Activated CD4-positive, alpha-beta T cell treated with anti-CD3 and anti-CD28 coated beads for 36 hours (primary cell): ENCODE measurements at places on chromosomes 3 and 15.

- no peak for DNase-seq
Observed at GRCh38 chr15:36748366-36749115, 169.1 kb downstream of the CDIN1 start.

DNA sequence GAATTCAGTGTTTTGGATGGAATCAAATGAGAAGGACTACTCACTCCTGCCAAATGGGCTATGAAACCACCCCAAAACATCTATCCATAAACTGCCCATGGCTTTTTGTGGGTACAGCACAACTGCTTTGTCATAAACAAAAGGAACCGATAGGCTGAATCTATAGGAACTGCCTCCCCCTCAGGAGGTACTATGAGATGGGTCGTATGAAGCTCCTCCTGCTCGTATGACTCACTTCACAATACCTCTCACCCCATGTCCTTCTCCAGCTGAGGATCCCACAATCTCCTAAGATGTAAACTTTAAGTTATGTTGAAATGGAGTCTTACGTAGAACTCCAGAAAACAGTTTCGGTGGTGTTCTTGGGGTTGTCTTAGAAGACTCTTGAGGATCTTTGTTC is 129.9 kb upstream of the SAMMSON start:
- DNase-seq: no peak

DNA sequence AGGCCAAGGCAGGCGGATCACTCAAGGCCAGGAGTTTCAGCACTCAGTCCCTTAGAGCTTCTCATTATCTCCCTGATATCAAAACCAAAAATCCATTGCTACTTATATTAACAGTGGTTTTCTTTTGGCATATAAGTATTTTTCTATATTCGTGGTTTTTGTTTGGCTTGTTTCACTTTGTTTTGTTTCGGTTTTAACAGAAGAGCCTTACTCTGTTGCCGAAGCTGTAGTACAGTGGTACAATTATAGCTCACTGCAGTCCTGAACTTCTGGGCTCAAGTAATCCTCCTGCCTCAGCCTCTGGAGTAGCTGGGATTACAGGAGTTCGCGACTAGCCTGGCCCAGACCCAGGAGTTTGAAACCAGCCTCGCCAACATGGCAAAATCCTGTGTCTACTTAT is 42.5 kb upstream of the ARHGEF26 start:
- DNase-seq: no peak

DNA sequence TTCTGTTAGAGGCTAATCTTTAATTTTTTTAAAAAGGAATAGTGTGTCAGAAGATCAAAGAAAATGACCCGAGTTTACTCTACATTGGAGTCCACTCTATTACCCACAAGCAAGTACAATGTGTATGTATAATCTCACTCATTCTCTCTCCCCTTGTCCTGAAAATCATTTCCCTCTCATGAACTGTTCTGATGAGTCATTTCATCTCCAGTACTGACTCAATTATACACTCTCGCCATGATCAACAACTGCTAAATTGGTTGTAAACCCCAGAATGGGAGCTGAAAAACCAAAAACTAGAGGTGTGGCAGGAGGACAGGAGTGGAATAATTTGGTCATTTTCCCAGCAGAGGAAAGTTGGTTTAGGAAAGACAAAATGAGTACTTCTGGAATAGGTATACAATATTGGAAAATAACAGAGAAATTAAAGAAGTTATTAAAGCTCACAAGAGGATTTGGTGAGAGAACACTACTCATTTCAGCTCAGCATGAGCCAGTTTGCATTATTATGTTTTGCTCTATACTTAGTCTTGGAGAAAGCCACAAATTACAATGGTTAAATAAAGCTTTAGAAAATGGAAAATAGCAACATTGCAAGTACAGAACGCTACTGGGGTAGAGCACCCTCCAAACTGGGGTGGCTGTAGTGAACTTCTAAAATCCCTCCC is 144.3 kb upstream of the PFN2 start:
- no peak for DNase-seq

GRCh38 chr3:13069495-13069894 is 3.7 kb downstream of the IQSEC1 start:
- DNase-seq: peak; percentile 78

DNA sequence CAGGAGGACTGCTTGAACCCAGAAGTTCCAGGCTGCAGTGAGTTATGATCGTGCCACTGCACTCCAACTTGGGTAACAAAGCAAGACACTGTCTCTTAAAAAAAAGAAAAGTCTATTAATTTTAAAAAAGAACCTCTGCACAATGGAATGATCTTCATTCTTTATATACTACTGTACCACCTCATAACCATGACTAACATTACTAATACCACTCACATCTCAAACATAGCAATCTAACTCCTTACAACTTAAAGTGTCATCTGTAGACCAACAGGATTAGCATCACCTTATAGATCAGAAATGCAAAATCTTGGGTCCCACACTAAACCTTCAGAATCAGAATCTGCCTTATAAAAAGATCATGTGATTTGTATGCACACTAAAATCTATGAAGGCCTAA is 48.8 kb upstream of the MAP4 start:
- DNase-seq: no peak

DNA sequence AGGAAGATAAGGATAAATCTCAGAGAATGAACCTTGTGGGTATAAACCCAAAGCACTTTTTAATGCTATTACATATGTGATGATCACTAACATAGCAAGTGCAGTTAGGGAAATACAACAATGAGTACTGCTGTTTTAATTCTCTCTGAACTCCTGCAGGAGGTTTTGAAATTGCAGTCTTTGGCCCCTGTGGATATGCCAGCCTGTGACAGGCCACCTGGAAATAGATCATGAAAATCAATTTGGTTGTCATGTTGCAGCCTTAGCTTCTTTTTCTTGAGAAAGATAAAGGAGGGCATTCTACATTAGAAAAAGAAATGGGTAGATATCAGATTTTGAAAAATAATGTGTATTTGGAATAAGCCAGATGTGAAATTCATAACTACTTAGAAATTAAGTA is 103.6 kb downstream of the RSRC1 start:
- DNase-seq: no peak

GRCh38 chr3:141112686-141113297 is 61.6 kb downstream of the SPSB4 start:
- no peak for DNase-seq

DNA sequence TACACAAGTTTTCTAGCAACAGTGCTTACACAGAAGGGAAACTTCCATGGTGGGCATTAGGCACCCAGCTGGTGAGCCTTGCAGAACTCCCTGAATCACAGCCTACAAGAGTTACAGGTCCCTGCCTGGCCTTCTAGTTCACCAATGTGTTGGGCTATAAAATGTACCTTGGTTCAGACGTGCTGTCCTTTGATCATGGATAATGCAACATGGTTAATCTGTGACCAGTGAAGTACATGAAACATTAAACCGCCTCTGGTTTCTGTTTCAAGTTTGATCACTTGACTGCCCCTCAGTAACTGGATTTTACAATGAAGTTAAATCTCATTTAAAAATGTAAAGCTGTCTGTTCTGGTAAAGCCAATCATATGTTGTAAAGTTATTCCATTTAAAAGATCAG is 51.8 kb downstream of the FMN1 start:
- no peak for DNase-seq

DNA sequence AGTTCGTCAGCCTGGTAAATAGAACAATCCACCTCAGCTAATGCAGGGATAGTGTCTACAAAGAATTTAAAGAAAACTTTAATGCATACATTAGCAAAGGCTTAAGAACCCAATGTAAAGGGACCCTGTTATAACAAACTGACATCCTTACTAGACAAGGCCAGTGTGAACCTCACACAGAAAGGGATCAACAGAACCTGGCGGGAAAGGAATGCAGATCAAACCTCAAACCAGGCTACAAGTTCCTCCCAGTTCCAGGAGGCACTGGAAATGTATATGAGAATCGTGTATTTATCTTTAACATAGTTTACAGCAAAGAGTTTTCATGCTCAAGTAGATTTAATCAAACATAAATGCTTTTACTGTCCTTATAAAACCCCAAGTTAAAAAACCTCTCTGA is 37.6 kb upstream of the ATP11B start:
- DNase-seq: no peak

DNA sequence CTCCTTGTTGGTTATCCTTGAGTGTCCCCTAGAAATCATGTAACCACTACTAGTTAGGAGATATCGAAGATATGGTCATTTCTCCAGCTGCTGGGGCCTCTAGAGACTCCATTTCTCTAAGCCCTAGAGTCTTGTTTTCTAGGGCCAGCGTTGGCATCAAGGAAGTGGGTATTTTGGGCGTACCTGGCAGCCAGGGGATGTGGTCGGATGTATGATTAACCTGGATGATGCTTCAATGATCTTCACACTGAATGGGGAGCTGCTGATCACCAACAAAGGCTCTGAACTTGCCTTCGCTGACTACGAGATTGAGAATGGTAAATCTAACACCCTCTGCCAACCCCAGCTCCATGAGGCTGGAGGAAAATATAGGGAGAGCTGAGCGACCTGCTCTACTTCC is 325.5 kb downstream of the RYR3 start:
- DNase-seq: no peak

GRCh38 chr3:194995922-194996321 is 275.0 kb downstream of the XXYLT1 start:
- DNase-seq: no peak

- DNase-seq: no peak
Observed at GRCh38 chr3:83065851-83066460, 1304.5 kb upstream of the GBE1 start.

- DNase-seq: no peak
Observed at GRCh38 chr3:42667096-42667522, 13.6 kb downstream of the ZBTB47 start.

DNA sequence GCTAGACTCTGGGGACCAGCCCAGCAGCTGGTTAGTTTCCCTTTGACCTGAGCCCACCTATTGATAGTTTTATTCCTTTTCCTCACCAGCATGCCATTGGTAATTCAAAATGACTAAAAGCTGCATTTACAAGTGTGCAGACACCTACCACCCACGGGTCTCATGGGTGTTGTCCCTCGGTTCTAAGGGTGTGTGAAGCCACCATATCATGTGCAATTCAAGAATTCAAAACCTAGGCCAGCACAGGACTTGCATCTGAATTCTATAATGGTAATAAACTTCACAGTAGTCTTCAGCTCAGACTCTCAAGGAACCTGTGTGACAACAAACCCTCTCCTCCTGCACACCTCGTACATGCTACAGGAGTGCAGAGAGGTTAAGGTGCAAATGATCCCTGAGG is 55.3 kb downstream of the NTRK3 start:
- no peak for DNase-seq

DNA sequence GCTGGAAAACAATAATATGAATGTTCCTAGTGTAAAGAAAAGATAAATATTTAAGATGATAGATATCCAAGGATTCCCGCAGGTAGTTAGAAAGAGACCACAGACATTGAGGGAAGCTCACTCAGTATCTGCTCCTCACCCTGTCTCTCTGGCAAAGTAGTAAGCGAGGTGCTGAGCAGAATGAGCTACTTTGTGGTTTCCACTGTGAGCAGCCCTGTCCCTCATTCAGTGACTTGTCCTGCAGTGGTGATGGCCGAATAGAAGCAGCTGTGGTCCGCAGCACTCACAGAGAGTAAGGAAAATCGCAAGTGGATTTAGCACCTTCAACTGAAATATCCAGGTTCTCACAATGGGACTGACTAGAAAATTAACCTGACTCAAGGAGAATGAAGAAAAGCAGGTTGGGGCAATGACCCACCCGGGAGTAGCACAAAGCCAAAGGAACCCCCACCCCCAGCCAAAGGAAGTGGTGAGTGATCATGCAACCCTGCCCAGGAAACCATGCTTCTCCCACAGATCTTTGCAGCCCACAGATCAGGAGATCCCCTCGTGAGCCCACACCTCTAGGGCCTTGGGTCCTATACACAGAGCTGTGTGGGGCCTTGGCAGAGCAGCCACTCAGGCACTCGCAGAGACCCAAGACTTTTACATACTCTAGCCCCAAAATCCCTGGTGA is 21.8 kb upstream of the SLC25A38 start:
- DNase-seq: peak; percentile 62

GRCh38 chr3:45224824-45225464 is 1.1 kb downstream of the TMEM158 start:
- peak; percentile 60 for DNase-seq

- no peak for DNase-seq
Observed at GRCh38 chr3:187610981-187611511, 59.1 kb downstream of the SST start.

DNA sequence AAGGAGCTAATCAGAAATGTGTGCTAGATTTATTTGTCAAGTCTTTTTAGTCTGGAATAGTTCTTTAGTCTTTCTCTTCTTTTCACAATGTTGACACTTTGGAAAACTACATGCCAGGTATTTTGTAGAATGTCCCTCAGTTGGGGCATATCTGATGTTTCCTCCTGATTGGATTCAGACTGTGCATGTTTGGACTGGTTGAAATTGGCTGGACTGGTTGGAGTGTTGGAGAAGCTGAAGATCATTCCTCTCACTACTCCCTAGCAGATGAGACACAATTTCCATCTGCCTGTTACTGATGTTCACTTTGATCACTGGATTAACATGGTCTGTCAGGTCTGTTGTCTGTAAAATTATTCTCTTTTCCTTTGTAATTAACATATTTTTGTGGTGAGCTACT is 3.7 kb downstream of the NME9 start:
- no peak for DNase-seq

DNA sequence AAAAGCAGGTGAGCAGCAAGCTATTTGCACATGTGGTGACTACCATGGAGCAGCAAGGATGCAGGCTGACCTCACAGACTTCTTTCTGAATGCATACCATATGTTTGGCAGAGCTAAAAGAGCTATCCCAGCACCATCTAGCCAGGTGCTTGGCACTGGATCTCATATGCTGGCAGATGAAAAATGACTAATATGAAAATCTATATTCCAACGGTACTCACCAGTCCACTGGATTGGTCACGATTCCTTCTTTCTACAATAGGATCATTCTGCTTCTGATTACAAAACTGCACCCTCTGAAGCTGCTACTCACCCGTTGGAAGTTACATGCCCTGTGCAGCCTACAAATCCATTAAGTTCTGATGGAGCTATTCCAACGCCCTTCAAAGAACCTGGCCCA is 714.3 kb upstream of the CFAP20DC start:
- no peak for DNase-seq

DNA sequence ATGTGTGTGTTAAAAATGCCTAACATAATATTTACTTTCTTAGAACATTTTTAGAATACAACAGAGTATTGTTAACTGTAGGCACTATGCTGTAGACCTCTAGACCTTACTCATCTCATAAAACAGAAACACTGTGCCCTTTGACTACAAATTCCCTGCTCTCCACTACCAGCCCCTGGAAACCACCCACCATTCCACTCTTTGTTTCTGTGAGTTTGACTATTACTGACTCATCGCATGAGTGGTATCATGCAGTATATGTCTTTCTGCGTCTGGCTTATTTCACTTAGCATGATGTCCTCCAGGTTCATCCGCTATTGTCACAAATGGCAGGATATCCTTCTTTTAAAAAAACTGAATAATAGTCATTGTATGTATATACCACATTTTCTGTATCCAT is 216.7 kb upstream of the CFAP20DC start:
- no peak for DNase-seq

GRCh38 chr3:51982352-51982837 is 940 bp upstream of the ACY1 start:
- peak; percentile 67 for DNase-seq

- no peak for DNase-seq
Observed at GRCh38 chr15:39669661-39670060, 88.8 kb downstream of the THBS1 start.
